Cerebellar cortex (tissue), 1 donor: ENCODE measurements at places on chromosomes 16 and 17.
A peak's percentile ranks its signal among the peaks of the same experiment; 100 is the strongest.

- DNase-seq: no peak
Measured at GRCh38 chr16:53755026-53755910, 51.3 kb downstream of the FTO start.

DNA sequence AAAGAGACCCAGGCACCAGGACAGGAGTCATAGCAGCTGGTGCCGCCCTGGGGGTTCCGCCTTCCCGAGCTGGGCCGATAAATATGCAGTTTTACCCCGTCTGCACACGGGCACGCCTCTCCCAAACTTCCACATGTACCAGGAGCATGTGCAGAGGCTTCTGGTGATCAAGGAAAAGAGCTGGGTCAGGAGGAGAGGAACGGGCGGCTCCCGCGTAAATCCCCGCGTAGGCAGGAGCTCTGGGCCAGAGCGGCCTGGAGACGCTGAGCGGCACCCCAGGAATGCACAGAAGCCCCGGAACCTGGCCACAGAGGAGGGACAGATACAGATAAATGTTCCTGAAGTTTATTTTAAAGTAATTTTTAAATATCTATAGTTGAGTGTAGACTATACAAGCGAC is 46.6 kb upstream of the METRNL start:
- no peak for DNase-seq

DNA sequence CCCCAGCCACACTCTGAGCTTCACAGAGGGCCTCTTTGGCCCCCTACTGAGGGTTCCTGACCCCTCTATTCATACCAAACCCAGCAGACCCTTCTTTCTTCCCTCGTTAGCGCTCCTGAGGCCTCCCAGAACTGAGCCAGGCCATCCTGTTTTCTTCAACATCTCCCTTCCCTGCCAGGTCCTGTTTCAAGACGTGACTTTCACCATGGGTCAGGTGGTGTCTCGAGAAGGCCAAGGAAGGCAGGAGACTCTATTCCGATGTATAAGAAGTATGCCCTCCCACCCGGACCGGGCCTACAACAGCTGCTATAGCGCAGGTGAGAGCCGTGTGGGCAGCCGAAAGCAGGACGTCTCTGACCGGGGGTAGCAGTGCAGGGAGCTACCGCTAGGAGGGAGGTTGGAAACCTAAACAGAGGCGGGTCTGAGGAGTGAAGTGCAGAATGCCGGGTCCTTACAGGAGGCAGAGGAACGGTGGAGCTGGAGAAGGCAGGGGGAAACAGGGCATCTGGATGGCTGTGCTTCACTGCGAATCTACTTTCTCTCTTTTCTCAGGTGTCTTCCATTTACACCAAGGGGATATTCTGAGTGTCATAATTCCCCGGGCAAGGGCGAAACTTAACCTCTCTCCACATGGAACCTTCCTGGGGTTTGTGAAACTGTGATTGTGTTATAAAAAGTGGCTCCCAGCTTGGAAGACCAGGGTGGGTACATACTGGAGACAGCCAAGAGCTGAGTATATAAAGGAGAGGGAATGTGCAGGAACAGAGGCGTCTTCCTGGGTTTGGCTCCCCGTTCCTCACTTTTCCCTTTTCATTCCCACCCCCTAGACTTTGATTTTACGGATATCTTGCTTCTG is 1.3 kb upstream of the SENP3 start:
- peak; percentile 74 for DNase-seq

GRCh38 chr16:54493061-54493460 is 206.5 kb upstream of the IRX3 start:
- no peak for DNase-seq

- peak; percentile 53 for DNase-seq
Measured at GRCh38 chr16:89375021-89375420, 115.3 kb downstream of the ANKRD11 start.

GRCh38 chr17:30427611-30428010 is 48.9 kb downstream of the CPD start:
- DNase-seq: no peak

GRCh38 chr17:76873856-76874255 is 5.7 kb downstream of the MGAT5B start:
- no peak for DNase-seq

GRCh38 chr17:45221081-45222013 is at the start of gene FMNL1:
Gene FMNL1 (plus strand): TSS chr17:45221885. CDS start chr17:45222125, 240 bp downstream.
- DNase-seq: no peak

DNA sequence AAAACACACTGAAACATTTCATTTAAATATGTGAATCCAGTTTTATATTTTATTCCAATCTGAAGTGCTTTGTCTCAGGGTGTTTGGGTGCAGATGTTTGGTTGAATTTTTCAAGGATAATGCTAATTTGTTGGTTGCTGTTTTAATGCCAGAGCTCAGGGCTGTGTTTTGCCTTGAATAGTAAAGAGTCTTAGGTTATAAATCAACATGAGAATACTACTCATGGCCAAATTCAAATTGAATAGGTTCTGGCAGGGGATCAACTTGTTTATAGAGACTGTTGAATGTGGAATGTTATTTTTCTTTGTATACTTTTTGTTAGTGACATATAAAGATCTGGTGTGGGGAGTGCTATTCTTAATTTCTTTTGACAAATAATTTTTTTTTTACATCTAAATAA is 18.8 kb downstream of the TOM1L1 start:
- DNase-seq: no peak

DNA sequence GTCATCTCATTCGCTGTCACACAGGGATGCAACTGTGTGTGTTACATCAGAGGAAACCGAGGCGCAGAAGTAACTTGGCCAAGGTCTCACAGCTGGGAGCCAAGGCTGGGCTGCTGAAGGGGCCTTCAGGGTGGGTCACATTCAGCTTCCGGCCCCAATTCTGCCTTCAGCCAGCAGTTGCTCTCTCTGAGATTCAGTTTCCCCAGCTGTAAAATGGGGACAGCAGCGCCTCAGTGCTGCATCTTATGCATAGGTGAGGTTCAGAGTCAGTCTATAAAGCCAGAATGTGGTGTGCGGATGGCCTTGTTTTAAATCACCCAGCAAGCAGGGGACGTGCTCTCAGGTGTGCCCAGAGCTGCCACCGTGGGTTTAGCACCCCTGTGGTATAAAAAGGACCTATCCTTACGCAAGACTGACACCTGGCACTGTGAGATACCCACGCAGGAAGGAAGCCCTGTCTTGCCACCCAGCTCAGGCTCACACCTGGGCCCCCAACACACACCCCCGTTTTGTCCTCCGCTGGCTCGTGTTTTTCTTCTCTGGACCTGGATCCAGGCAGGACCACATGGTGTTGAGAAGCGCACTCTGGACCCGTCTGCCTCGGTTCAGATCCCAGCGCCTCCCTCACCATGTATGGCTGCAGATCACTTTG is 94.6 kb upstream of the GSE1 start:
- no peak for DNase-seq

GRCh38 chr17:60421273-60422161 is 772 bp upstream of the CHCT1 start:
- peak; percentile 37 for DNase-seq

- no peak for DNase-seq
Measured at GRCh38 chr16:13913374-13914292, 6.3 kb upstream of the ERCC4 start.

GRCh38 chr17:1914661-1915083 is 84.9 kb downstream of the RPA1 start:
- DNase-seq: no peak

DNA sequence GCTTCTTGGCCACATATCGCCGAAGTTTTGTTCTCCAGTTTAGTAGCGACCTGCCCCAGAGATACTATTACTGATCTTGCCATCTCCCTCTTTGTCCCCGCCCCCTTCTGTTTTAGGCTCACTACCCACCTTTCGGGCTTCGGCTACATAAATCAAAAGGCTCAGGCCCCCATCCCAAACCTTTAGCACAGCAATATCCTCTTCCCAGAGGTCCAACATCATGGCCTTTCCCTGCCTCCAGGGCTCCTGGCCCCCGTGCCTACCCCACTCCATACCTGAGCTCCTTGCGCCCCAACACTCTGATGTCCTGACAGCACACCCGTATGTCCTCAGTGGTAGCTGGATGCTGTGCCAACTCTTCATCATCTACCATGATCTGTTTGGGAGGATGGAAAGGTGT is 2.9 kb upstream of the PSMC5 start:
- no peak for DNase-seq

DNA sequence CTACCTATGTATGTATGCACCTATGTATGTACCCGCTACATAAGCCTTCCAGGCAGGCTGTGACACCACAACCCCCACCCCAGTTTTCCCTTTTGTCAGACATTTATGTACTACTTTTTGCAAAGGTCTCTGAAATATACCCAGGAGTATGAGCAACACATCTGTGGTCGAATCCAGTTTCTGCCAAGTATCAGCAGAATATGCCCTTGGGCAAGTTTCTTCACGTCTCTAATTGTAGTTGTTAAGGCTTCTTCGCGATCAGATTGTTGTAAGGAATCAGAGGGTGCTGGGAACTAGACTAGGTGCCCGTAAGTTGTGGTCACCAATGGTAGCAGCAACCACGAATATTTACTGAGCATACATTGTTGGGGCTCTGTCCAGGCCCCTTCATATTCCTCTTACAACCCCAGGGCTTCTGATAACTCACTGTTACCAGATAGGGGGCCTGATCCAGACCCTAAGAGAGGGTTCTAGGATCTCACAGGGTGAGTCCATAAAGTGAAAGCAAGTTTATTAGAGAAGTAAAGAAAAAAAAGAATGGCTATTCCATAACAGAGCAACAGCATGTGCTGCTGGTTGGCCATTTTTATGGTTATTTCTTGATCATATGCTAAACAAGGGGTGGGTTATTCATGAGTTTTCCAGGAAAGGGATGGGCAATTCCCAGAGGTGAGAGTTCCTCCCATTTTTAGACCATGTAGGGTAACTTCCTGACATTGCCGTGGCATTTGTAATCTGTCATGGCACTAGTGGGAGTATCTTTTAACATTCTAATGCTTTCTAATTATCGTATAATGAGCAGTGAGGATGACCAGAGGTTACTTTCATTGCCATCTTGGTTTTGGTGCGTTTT is 16.6 kb downstream of the NUDT7 start:
- DNase-seq: no peak

DNA sequence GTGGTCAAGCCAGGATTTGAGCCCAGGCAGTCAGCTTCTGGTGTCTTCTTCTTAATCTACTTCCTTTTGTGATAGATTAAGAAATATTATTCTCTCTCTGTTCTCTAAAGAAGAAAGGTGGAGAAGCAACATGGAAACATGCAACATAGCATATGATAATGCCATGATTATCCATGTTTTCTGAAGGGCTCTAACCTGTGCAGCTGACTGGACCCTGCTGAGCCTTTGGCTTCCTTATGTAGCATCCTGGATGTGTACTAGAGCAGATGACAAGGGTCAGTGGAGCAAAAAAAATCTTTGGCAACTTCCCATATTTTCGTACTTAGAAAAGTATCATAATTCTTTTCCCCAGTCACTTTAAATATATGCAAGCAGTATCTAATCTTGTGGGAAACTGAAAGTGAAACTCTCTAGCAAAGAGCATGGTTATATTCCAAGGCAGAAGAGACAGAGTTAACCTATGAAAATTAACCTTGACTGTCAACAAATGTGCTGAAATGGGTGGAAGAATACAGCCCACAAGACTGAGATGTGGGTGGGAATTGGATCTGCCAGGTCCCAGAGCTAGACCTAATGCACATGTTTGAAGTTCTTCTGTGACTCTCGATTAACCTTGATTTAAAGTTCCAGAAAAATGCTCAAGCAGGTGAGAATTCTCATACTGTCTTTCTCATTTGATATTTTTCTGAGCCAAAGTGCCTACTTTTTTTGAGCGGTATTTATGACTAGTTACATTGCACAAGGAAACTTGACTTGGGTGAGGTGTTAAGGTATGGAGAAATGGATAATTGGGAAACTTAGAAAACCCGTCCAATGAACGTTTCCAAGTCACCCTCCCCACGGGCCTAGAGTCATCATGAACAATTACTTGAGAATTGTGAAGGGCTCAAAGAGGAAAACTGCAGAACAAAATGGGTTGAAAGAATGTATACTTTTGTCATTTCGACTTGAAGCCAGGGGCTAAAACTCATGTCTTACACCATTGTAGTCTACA is 248.6 kb downstream of the FTO start:
- DNase-seq: no peak

GRCh38 chr16:51049276-51049675 is 101.8 kb downstream of the SALL1 start:
- DNase-seq: no peak
